ENCODE measurements at places on chromosomes 5 and 9. TPM values are rescaled to one million over a fixed set of nuclear protein-coding genes. Genes with fewer than 3 reads are reported as not detected.

The SLC34A3 gene
- 0.81 TPM for polyA plus RNA-seq

The PRLR gene
- polyA plus RNA-seq, result 2.2 TPM

The HSPB3 gene
- 0.55 TPM for polyA plus RNA-seq

The TMEM215 gene
- not detected for polyA plus RNA-seq

The FREM1 gene
- polyA plus RNA-seq, result 1.1 TPM

The HTR4 gene
- polyA plus RNA-seq, result 8.7 TPM

The RORB gene
- polyA plus RNA-seq, result 0.01 TPM

The LCN15 gene
- 38.5 TPM for polyA plus RNA-seq

The OR13C9 gene
- not detected for polyA plus RNA-seq

The NEURL1B gene
- polyA plus RNA-seq, result 4.1 TPM

The SPOUT1 gene
- polyA plus RNA-seq, result 25.1 TPM

The PCAT7 gene
- 2.0 TPM for polyA plus RNA-seq

Measured in small intestine (tissue), 16 donors.